ENCODE measurements at places on chromosomes 16 and 17.

DNA sequence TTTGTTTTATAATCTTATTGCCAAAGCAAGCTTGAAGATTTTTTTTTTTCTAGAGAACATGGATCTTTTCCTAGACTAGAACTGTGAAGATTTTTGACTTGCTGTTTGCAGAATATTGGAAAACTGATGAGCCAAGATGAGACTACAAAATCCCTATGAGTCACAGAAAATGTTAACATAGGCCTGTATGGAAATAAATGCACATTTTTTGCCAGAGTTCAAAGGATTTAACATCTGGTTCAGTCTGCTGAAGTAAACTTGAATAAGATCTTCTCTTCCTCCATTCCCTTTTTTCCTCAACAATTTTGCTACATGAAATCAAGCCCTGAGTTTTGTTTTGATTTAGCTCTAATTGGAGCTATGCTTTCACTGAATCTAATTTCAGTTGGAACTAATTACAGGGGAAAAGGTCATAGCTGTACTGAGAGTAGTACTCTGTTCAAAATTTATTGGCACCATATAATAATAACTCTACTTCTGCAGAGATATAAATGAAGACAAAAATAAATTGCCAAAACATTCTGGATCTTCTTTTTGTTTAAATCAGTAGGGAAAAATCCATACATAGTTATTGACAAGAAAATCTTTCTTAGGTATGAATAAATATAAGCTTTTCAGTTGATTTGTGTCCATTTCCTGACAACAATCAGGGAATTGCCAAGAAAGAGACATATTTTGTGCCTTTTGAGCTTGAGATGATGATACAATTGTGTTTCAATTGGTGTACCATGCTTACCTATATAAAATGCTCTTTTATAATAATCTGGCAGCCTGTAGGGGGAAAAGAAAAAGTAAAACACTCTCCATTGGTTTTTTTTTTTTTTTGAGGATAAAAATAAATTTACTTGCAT is 387.5 kb upstream of the GOT2 start:
- DNase-seq: no peak

GRCh38 chr16:89598199-89598598 is 15.2 kb upstream of the DPEP1 start:
- no peak for DNase-seq

- DNase-seq: no peak
Observed at GRCh38 chr17:28045304-28045703, 2.8 kb downstream of the NLK start.

- DNase-seq: no peak
Observed at GRCh38 chr16:46916980-46917379, 32.8 kb downstream of the GPT2 start.

DNA sequence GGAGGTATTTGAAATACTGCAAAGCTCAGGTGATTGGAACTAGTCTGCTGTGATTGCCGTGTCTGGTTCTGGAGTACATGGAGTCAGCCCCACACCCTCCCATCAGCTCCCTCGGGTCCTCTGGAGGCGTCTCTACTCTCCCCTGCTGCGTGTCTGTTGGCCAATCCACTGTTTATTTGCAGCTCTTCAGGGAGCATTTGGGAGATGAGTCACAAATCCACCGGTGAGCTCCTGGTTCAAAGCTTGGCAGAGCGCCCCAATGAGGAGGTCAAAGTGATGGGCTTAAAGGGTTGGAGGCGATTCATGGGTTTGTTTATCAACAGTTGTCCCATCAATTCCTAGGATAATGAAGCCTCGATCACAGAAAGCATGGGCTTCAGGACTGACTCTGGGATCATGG is 14.6 kb downstream of the CALB2 start:
- DNase-seq: no peak
